ENCODE measurements at places on chromosomes 4 and X. TPM values are rescaled to one million over a fixed set of nuclear protein-coding genes. Genes with fewer than 3 reads are reported as not detected.
A peak's percentile ranks its signal among the peaks of the same experiment; 100 is the strongest.

DNA sequence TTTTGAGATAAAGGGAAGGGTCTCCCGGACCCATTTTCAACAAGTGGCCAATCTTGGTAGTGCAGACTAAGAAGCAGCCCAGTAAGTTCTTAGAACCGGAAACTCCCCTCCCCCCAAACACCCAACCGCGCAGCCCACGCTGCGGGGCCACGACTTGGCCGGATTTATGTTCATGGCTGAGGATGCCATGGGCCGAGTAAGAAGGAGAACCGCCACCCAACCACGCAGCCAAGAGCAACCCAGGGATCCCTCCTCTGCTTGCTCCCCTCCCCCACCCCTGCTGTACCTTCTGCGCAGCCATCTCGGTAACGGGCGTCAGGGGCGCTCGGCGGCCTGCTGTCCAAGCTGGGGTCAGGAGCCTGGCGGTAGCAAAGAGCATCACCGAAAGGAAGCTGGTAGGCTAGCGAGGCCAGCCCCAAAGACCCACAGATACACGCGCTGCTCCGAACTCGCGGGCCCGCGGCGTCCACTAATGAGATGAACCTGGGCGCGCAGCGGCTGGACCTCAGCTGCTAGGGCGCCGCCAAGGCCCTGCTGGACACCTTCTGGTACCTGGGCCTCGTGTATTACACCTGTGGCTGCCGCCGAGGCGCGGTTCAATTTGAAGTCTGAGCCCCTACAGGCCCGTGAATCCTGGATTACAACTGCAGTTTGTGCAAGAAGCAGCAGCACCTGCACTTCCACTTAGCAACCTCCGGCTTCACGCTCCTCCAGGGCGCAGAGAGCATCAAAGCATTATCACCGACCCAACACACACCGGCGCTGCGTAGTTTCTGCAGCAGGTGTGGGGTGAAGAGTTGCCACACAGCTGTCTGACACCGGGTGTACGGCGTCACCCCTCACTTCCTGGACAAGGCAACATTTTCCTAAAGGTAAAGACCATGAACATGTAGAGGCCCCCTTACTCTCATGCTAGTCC is 63.4 kb downstream of the NUDT10 start:
- peak; percentile 41 for DNase-seq

GRCh38 chr4:187286525-187286924 is 562.9 kb upstream of the FAT1 start:
- DNase-seq, result no peak

DNA sequence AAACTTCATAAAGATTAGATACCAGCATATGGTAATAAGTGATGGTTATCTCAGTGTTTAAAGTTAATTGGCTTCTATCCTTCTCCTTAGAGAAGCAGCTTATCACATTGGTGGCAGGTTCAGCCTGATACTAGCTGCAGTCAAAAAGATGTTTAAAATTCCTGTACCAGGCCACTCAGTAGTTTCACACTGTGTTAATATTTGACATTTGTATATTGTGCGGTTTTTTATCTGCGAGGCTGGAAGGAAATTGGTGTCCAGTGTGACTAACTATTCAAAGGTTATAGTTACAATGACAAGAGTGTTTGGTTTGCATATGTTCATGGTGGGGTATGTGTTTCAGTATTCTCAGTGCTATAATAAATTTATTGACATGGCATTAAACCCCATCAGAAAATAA is 27.5 kb upstream of the TBC1D8B start:
- no peak for DNase-seq

- no peak for DNase-seq
These were observed 47.9 kb upstream of the GPR78 start for GRCh38 chr4:8532245-8532781.

DNA sequence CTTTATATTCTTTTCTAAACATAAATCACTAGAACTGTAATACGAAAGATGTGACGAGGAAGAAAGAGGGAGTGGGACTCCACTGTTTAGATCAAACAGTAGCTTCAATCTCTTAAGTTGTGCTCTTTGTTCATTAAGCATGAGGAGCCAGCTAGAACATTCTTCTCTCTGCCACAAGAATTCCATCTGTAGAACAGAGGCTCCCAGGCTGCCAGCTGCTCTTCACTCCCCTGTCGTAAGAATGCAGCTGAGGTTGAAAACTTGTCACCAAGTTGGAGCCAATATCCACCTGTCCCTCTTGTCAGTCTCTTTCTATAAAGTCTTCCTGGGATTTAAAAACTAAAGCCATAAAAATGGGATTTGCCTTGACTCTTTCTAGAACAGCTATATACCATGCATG is 65.0 kb upstream of the SEC24B start:
- DNase-seq, result no peak

The CRMP1 gene
- 24.9 TPM for polyA plus RNA-seq
